DMS79 (cell line): ENCODE measurements at places on chromosomes 2 and 18.

- DNase-seq = no peak
Measured at GRCh38 chr2:186570604-186571003, 19.3 kb upstream of the ITGAV start.

DNA sequence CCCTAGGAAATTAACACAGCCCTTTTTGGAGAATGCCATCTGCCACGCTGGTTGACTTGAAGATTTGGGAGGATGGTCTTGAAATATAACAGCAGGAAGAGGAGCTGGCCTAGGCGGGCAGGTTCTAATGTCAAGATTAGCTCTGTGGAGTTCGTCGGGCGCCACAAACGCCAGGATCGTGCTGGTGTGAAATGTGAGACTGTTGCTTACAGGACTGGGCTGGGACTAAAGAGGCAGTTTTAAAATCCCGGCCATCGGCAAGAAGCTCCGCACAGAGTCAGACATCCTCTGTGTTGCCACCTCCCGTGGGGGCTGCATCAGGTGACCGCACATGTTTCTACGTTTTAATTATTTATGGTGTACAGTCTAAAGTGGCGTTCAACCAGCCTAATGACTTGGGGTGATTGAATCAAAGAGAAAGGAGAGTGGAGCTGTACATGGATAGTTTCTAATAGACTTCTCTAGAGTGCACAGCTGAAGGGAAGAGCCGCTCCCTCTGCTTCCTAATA, 99.4 kb upstream of the BCL11A start:
- DNase-seq = peak; percentile 52

DNA sequence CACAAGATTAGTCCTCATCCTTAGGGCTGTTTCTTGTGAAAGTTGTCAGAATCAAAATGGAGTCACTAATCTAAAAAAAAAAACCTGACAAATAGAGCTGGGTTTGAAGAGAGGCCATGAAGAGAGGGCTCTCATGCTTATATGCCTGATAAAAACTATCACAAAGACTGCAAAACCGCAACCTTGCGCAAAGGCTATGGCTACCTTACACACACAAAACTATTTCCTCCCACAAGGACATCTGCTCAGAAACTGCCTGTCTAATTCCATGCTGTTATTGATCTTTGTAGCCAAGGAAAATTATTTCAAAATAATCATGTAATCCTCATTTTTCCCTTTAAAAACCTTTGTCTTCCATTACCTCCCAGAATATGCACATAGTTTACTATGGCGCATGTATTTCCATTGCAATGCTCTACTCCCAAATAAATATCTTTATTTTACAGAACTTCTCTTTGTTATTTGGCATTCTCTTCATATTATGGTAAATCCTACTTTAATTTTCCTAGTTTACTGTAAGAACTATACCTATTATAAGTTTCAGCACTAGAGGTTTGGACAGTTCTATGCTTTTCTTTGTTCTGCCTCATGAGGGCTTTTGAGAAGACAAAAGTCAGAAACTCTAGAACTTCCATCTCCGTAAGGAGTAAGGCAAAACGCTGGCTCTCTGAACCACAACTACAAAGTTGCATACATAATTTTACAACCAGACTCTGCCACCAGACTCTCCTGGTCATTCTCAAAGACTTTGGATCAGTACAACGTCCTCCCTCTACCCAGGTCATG, 9.6 kb upstream of the DPYSL5 start:
- DNase-seq = no peak

GRCh38 chr2:183186296-183186695, 62.1 kb downstream of the NUP35 start:
- DNase-seq = no peak

DNA sequence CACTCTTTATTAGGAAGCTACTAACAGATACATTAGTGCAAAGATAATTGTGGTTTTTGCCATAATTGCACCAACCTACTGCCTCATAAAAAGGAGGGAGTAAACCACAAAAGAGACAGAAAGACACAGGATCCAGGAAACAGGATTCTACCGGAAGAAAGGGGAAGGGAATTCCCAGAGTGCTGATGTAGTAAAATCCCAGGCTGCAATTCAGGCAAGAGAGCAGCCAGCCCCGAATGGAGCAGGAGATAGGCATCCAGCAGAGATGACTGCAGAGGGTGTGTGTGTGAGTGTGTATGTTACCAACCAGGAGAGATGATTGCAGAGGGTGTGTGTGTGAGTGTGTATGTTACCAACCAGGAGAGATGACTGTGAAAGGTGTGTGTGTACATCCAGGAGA, 84.4 kb downstream of the KCNS3 start:
- no peak for DNase-seq
